Adrenal gland (tissue), 19 donors: ENCODE measurements at places on chromosomes 13 and 19.
A peak's percentile ranks its signal among the peaks of the same experiment; 100 is the strongest.

DNA sequence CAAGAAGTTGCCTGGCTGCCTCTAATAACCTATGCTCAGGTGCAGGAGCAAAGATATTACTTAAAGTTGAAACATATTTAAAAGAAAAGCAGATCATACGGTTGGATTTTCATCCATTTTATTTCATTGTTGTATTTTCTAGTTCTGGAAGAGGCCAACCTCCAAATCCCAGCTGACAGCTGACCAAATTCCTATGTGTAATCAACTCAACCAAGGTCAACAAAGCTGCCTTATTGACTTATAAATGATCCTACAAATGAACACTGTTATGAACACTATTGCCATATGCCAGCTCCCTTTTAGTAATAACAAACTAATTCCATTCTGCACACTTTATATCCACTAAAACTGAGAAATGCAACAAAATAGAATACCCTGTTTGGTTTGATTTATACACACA, 1537.4 kb downstream of the SLITRK1 start:
- DNase-seq = no peak

- no peak for DNase-seq
Measured at GRCh38 chr19:30745476-30745985, 373.3 kb downstream of the ZNF536 start.

DNA sequence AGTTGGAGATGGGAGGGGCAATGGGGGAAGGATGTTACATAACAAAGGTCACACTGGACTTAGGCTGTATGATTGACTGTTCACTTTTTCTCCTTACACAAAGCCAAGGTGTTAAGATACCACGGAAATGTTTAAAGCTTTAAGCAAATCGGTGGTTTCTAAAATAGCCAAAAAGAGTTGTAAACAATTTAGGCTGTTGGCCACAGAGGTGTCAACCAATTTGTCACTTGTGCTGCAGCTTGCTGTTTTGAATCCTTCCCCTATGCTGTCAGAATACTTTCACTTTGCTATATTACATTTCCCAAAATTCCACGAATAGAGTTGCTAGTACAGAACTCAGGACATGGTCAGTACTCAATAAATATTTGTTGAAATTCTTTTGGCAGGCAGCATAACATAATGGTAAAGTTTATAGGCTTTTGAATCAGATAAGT, 149.3 kb downstream of the VWA8 start:
- DNase-seq = no peak

DNA sequence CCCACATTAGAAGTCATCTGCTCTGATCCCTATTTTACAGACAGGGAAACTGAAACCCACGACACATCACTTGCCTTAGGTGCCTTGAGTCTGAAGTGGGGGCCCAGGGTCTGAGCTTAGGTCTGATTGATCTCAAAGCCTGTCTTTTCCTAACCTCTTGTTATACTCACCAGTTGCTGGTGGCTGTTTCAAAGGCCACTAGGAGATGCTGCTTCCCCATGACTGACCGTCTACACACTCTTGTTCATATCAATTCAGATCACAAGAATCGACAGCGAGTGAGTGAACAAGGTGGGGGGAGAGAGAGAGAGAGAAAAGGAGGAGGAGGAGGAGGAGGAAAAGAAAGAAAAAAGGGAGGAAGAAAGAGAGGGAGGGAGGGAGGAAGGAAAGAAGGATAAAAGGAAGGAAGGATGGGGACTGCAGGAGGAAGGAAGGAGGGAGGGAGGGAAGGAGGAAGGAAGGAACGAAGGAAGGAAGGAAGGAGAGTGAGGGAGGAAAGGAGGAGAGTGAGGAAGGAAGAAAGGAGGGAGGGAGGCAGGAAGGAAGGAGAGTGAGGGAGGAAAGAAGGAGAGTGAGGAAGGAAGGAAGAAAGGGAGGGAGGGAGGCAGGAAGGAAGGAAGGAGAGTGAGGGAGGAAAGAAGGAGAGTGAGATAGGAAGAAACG, 3.3 kb downstream of the OR10H1 start:
- DNase-seq = peak; percentile 5

DNA sequence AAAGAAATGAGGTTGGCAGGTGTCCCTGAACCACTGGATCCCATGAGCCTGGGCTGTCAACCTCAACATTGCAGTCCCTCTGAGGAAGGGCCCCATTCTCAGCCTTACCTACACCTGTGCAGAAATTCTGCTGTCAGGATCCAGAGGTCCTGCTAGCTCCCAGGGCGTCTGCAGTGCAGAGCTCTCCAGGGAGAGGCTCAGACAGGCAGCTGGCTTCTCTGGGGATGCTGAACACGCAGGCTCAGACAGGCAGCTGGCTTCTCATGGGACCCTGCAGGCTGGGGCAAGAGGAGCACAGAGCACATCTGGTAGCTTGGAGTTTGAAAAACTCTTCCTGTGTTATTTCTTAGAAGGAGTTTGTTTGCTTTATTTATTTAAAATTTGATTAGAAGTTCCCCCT, 50.9 kb downstream of the TMEM255B start:
- DNase-seq = no peak

DNA sequence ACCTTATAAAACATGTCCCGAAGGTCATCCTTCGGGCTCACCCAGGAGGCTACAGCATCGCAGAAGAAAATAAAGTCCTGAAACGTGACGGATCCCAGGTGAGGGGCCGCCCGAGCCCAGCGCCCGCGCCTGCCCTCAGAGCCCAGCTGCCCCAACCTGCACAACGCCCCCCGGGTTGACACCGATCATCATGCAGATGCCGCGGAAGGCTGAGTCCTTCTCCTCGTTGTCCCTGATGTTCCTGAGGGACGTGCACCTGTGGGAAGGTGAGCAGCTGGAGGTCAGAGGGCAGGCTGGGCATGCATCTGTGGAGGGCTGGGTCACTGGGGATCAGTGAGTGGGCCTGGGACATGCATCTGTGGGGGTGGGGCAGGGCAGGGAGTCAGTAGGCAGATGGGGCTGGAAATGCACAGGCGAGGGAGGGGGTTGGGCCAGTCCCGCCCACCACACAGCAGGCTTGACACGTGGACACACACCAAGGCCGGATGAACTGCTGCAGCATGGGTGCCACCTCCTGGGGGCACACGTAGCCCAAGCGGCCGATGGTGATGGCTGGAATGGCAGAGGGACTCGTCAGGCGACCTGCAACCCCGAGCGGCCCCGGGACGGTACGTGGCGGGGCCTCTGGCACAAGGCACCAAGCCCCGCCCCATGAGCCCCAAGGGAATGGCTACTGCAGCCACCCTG, 5.3 kb upstream of the FBXW9 start:
- DNase-seq = no peak

GRCh38 chr19:15149737-15150136, 42.5 kb downstream of the SYDE1 start:
- no peak for DNase-seq

- DNase-seq = no peak
Measured at GRCh38 chr19:8965887-8966286, 44.3 kb downstream of the MUC16 start.

DNA sequence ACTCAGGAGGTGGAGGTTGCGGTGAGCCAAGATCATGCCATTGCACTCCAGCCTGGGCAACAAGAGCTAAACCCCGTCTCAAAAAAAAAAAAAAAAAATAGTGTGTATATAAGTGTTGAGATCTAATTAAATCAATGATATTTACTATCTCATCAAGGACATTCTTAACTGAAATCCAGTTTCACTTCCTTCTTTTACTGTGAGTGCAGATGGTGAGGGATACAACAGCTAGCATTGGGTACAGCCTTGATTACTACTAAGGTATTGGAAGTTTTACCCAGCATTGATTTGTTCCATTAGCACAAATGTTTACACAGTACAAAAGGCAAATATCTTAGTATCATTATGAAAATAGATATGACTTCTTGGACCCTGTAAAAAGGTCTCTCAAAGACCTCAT, 546.6 kb downstream of the KCTD12 start:
- DNase-seq = no peak
